Suppressor macrophage (primary cell): ENCODE measurements at places on chromosomes 4 and X.

DNA sequence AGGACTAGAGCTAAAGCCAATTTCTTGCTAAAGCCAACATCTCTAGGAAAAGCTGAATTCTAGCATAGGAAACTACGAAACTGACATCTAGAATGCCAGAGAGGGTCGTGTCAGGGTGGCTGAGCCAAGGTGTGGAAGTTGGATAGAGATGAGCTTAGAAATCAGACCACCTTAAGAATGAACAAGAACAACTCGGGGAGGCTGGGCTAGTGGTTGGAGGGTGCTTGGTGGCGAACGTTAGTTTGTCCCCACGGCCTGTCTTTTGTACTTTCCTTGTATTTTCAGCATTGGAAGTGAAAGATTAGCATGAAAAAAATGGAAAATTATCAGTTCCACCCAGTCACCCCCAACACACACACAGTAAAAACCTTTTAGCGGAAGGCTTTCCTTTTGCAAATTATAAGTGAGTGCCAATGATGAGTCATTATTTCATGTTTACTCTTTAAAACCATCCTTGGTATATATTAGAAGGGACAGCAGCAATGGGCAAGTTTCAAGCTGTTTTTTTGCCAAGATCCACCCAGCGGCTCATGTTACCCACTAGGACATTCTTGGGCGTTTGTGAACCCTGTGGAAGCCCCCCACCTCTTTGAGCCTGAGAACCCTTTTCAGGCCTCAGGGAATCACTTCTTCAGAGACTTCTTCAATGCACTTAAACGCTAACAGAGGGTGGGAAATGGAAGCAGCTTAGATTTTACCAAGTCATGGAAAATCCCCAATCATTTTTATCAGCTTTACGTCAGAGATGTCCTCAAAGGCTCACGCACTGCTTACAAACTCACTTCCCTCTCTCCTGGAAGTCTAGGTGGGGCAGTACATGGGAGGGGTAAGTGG lies 4.9 kb upstream of the PPEF1 start:
- DNase-seq: no peak

GRCh38 chr4:68383115-68383514 lies 33.2 kb upstream of the YTHDC1 start:
- DNase-seq: no peak

GRCh38 chr4:137422666-137423065 lies 109.6 kb downstream of the PCDH18 start:
- no peak for DNase-seq

- no peak for DNase-seq
Observed at GRCh38 chr4:39913471-39913870, 64.2 kb downstream of the PDS5A start.

DNA sequence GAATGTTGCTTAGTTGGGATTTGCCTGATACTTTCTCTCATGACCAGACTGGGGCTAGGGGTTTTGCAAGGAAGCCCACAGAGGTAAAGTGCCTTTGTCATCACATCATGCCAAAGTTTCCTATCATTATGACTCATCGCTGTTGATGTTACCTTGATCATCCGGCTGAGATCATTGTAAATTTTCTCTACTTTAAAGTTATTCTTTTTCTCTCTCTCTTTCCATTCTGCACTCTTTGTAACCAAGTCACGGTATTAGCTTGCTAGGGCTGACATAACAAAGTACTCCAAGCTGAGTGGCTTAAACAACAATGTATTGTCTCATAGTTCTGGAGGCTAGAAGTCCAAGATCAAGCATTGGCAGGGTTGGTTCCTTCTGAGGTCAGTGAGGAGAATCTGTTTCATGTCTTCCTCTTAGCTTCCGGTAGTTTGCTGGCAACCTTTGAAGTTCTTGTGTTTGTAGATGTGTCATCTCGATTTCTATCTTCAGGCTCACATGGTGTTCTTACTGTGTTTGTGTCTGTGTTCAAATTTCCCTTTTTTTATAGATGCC lies 113.0 kb downstream of the DTHD1 start:
- DNase-seq: no peak

GRCh38 chr4:20528508-20528907 lies 171.8 kb upstream of the PACRGL start:
- no peak for DNase-seq

DNA sequence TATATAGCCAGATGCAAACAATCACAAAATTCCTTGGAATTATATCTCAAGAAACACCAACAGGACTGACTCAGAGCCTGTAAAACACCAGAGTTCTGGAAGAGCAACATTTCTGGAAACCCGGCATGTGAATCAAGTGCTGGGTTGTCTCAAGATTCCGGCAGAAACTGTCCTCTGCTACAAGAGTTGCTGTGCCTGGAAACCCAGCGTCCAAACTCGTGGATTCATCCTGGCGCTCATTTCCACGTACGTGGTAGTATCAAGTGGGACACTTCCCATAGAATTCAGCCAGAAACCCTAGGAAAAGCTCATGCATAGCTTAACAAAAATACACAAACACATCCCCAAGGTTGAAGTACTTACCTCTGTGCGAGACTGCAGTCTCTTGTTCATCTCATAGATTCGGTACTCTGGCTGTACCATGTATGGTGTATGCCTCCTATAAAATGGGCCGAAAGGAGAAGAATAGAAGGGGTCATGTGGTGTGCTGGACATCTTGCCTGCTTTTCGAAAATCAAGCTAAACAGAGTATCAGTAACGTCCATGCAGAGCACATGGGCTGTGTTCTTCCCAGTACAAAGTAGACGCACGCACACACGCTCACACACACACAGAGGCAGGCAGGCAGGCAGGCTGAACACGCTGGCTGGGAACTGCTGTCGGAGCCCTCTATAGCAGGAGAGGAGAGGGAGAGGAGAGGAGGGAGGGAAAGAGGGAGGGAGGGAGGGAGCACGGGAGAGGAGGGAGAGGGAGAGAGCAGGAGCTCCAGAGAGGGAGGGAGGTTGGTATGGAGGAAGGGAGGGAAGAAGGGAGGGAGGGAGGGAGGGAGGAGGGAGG lies at the start of gene LDB2:
Gene LDB2, minus strand, starts transcription at position 655 of the 837 bp plus-strand sequence.
- no peak for DNase-seq

GRCh38 chrX:129523079-129523911 lies at the start of gene SMARCA1:
SMARCA1 (minus strand) TSS chrX:129523490; CDS start chrX:129523370, 120 bp downstream.
- no peak for DNase-seq
